Cerebellar cortex (tissue), 1 donor: ENCODE measurements at places on chromosomes 1 and 21.

- DNase-seq = no peak
These were observed 29.5 kb downstream of the KCNA3 start for GRCh38 chr1:110645211-110645610.

GRCh38 chr1:8822373-8823294 is 5.2 kb upstream of the RERE start:
- DNase-seq = peak; percentile 93

DNA sequence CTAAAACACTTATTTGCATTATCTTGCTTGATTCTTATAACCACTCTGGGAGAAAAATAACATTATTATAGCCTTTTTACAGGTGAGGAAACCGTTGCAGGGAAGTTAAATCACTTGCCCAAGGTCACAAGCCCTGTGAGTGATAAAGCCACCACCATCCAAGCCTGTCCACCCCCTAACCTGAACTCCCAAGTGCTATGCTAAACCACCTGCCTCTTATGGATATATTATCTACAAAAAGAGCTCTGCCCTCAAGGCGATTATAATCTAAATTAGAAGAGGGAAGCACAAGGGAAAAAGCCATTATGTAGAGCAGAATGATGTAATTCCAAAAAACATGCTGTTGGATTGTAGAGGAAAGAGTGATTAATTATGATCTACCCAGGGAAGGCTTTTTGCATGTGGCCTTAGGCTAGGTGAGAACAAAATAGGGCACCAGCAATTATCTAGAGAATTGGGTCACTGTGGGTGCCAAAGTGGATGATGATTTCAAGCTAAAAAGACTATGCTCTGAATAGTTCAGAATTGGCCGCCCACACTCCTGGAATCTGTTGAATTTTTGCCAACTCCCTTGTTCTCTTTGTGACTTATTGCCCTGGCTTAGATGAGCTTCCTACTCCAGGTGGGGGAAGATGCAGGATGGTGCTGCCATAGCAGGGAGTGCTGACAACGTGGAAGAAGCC is 205.3 kb downstream of the FGGY start:
- peak; percentile 19 for DNase-seq

- peak; percentile 50 for DNase-seq
These were observed 57.9 kb downstream of the DDAH1 start for GRCh38 chr1:85406887-85407533.

DNA sequence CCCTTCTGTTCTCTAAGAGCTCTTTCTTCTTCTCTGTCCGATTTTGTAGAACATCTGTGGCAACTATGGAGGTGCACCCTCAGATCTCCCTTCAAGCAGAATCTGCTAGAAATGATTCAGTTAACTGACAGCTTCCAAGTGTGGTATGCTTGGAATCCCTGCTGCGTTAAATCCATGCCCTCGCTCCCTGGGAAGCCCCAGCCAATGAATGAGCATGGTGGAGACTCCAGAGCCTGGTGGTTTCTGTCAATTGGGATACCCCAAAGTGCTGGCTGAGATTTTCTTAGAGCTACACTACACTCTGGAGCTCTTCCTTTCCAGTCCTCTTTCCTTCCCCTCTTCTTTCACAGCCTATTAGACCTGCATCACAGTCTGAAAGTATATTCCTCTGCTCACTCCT is 116.3 kb upstream of the C1orf21 start:
- no peak for DNase-seq

DNA sequence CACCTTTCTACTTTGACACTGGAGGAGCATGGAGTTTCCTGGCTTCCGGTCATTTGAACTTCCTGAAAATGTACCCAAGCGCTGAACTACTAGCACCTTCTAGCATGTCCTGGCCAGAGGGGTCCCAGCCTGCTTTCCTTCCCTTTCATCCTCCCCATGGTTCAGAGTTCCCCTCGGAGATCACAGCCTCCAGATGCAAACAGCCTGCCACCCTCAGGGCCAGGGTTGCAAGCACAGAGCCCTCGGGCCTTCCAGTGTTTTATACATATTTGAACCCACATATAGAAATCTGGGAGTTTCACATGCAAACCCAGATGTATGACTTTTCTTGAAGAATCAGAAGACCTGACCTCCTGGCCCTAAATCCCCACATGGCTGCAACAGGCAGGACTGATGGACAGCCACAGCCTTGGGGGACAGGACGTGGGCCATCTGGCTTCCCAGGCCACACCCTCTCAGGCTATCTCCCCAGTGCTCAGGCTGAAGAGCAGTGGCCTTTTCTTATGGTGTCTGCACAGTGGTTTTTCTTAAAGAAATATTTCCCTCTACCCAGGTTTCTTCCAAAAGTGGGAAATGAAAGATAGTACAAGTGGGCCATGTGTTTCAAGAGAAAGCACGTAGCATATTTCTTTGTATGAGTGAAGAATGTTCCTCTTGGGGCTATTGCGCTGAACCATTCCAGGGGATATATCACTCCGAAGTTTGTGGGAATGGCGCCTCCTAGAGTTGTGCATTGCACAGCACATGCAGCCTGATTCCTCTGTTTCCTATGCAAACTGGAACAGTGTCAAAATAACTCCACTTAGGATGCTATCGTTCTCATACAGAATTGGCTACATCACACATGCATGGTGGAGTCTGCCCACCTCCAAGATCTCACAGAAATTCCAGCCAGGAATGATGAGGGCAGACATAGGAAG is 232.0 kb upstream of the VAMP3 start:
- peak; percentile 60 for DNase-seq

DNA sequence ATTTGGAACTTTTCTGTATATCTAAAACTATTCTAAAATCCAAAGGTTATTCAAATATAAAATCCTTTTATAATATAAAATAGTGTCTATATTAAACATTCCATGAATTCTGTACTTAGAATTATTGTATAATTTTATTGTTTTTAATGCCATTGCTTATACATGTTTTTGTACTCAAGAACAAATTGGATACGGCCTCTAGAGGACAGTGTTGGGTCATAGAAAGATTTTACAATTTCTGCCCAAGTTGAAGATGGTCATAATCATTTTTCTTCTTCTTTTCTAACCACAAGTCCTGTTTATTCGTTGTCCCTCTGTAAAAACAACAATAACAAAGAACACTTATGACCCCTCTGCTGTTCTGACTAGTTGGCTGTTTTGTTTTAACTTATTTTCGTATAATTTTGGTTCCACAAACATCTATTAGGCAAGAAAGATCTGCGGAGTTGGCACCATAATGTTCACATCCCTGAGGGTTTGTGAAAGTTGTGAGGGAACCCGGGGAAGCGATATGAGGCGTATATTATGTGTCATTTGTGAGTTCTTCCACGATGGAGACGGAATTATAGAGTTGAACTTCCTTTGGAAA is 75.7 kb upstream of the KIF26B start:
- peak; percentile 74 for DNase-seq

- peak; percentile 29 for DNase-seq
These were observed 8.7 kb downstream of the MRPS21 start for GRCh38 chr1:150302338-150302737.

- no peak for DNase-seq
These were observed 11.0 kb upstream of the NAV1 start for GRCh38 chr1:201527879-201528278.

DNA sequence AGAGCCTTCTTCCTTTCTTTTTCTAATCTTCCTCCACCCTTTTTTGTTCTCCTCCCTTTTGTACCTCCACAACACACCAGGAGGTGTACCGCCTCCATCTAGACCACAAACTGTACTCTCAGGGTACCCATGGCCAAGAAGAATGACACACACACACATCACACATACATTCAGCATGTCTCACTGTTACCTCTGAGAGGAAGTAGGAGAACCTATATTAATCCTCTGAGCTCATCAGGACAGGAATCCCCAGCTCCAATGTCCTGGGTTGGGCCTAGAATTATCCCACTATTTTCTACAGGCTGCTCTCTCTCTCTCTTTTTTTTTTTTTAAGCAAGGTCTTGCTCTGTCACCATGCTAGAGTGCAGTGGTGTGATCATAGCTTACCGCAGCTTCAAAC is 36.7 kb downstream of the ATP2B4 start:
- no peak for DNase-seq

GRCh38 chr1:184051138-184051484 is 419 bp upstream of the TSEN15 start:
- DNase-seq = no peak

GRCh38 chr1:206735553-206736031 is 35.0 kb upstream of the IL19 start:
- no peak for DNase-seq

DNA sequence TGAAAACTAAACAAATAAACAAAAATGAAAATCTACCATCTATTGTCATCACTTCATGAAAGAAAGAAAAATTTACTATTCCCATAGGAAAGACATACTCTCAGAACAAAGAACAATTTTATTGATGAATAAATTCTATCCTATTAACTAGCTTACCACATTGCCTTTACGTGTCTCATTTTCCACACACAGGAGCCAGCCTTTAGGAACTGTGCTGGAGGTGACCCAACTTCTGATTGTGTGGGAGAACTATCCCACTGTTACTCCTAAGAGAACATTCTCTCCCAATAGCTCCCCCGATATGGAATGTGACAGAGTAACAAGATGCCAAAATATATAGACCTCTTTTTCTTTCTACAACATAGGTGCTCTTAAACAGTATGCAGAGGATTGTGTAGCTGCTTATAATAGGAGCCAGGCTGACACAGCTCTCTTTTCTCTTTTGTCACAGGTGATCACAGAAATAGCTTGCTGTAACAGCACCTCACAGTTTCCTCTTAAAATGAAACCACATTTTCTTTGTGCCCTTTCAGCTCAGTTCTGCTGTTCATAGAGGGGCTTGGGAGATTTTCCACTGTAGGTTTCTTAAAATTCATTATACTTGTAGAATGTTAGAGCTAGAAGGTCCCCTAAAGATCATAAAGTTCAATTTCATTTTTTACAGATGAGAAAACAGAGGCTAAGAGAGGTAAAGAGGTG is 35.5 kb downstream of the C21orf91 start:
- no peak for DNase-seq
